Vagina (tissue), 2 donors: ENCODE measurements at places on chromosomes 12 and 14. TPM values are rescaled to one million over a fixed set of nuclear protein-coding genes. Genes with fewer than 3 reads are reported as not detected.
A peak's percentile ranks its signal among the peaks of the same experiment; 100 is the strongest.

DNA sequence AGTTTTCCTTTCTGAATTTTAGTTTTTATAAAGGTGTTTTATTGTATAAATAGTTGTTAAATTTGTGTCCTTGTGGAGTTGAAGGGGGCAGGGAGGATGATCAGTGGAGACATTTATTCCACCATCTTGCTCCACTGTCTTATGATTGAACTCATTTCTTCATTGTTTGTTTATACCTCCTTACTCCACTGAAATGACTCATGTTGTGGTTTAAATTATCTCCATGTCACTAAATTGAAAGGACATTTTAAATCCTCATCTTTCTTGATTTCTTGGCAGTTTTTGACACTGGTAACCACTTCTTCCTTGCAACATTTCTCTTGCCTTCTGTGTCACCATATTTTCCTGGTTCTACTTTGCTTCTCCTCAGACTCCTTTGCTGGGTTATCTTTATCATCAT is 23.6 kb upstream of the FERMT2 start:
- no peaks in the 10 kb centered on the region for H3K36me3 ChIP-seq
- no peaks in the 10 kb centered on the region for H3K4me1 ChIP-seq
- H3K27ac ChIP-seq = no peak overlapping the region
- no peaks in the 10 kb centered on the region for H3K27me3 ChIP-seq
- H3K4me3 ChIP-seq = no peak overlapping the region
- no peak for DNase-seq

- H3K4me1 ChIP-seq = peaks cover 28% of the 10 kb centered on the region
- H3K4me3 ChIP-seq = peak overlapping the region; percentile 30
- H3K27me3 ChIP-seq = no peaks in the 10 kb centered on the region
- no peak for DNase-seq
- H3K27ac ChIP-seq = no peak overlapping the region
These were observed 9.6 kb downstream of the OR6S1 start for GRCh38 chr14:20631880-20632389.

DNA sequence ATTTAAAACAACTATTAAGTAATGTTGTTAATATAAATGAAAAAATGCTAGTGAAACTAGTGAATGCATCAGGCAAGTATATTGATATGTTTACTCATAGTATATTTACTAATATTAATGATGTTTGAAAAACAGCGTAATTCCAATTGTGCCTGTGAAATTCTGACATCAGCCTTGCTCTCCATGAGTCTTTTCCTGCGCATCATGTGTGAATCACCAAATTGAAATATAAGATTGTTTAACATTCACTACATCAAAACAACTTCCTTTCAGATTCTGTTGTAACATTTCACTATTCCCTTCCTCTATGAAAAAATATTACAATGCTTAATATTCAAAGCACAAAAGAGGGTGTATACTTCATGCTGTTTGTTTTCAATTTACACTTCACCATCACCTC is 1995.9 kb upstream of the SEL1L start:
- H3K36me3 ChIP-seq = no peaks in the 10 kb centered on the region
- H3K27ac ChIP-seq = no peak overlapping the region
- no peaks in the 10 kb centered on the region for H3K27me3 ChIP-seq
- no peak for DNase-seq
- no peaks in the 10 kb centered on the region for H3K4me1 ChIP-seq

DNA sequence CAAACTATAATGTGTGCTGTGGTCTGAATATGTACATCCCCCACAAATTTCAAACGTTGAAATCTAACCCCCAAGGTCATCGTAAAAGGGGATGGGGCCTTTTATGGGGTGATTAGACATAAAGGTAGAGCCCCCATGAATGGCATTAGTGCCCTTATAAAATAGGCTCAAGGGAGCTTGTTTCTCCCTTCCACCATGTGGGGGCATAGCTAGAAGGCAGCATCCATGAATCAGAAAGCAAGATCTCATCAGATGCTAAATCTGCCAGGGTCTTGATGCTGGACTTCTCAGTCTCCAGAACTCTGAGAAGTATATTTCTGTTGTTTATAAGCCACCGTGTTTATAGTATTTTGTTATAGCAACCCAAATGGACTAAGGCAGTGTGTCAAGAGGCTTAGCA is 33.4 kb upstream of the IGF1 start:
- no peaks in the 10 kb centered on the region for H3K36me3 ChIP-seq
- H3K4me1 ChIP-seq = no peaks in the 10 kb centered on the region
- no peak overlapping the region for H3K27ac ChIP-seq
- DNase-seq = no peak
- H3K27me3 ChIP-seq = no peaks in the 10 kb centered on the region

DNA sequence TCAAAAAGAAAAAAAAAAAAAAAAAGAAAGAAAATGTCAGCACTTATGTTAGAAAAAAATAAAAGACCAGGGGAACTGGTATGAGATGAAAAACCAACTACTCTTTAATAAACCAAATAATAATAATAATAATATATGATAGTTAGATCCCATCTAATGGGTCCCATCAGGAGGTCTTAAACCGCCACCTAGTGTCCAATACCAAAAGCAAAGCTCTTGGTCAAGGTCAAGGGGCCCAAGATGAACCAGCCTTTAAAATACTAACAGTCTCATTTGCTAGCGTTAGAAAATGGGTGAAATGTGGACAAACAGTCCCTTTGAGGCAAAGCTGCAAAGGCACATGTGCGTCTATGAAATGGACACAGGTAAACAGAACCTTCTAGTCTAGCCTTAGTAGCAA is 12.3 kb downstream of the BRAP start:
- H3K36me3 ChIP-seq = peaks cover 71% of the 10 kb centered on the region
- no peak overlapping the region for H3K27ac ChIP-seq
- no peak overlapping the region for H3K4me3 ChIP-seq
- DNase-seq = no peak
- no peaks in the 10 kb centered on the region for H3K4me1 ChIP-seq
- H3K27me3 ChIP-seq = no peaks in the 10 kb centered on the region

DNA sequence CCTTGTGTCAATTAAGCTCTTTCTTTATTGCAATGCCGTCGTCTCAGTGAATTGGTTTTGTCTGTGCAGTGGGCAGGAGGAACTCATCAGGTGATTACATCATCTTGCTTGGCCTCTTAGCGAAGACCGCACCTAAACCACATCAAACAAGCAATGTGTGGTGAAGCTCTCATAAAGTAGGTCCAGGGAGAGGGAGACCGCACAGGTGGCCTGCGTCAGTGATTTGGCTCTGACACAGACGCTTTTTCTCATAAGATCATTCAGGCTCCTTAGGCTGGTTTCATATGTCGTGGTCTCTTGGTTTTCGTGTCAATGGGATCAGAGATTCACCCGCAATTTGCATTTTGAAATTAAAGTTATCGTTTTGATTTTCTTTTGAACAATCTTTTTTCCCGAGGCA is 6.7 kb upstream of the TESC start:
- no peaks in the 10 kb centered on the region for H3K27me3 ChIP-seq
- H3K36me3 ChIP-seq = no peaks in the 10 kb centered on the region
- H3K27ac ChIP-seq = no peak overlapping the region
- no peak for DNase-seq
- no peaks in the 10 kb centered on the region for H3K4me1 ChIP-seq

DNA sequence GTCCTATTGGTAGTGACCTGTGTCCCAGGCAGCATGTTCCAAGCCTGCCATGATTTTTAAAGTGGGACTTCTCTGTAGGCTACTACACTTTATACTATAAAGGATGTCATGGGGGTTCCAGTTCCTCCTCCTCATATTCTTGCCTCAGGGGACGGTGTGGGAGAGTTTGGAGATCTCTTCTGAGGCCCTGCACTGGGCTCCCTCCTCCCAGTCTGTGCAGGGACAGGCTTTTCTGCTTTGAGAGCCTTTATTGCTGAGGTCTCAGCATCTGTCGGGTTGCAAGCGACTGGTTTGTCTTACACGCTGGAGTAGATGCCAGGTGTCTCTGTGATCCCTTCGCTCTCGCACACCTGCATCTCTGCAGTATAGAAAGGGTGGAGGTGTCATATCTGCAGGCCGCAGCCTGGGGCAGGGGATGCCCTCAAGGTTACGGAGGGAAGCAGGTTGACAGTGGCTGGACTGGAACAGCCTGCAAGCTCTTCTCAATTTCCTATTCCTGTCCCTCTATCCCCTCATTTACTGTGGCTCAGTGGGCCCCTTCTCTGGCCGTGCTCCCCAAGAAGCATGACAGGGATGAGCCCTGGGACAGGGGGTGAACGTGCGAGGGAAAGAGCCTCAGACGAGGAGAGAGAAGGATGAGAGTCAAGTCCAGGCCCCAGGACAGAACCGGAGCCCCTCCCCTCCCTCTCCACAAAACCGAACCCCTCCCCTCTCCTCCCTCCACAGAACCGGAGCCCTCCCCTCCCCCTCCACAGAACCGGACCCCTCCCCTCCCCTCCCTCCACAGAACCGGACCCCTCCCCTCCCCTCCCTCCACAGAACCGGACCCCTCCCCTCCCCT is 51.3 kb downstream of the SLC6A12 start:
- H3K27ac ChIP-seq = no peak overlapping the region
- H3K27me3 ChIP-seq = no peaks in the 10 kb centered on the region
- DNase-seq = peak; percentile 100
- no peak overlapping the region for H3K4me3 ChIP-seq

DNA sequence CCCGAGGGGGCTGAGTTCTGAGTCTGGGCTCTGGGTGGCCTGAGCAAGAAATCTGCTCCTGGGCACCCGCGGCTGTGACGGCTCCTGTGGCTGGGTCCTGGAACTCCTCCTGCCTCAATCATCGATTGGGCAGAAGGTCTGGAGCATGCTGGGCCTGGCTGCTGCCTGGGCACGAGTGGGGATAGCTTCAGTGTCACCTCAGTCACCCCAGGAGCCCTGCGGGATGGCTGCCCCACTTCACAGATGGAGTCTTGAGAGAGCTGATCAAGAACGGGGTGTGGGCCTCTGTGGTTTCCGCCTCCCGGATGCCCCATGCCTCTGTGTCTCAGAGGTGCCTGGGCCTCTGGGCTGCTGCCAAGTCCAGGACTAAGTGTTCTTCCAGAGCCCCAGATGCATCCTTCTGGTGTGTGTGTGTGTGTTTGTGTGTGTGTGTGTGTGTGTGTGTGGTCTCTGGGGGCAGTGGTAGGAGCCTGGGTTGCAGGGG is 185.6 kb upstream of the C14orf180 start:
- peak; percentile 79 for DNase-seq
- no peaks in the 10 kb centered on the region for H3K36me3 ChIP-seq
- no peaks in the 10 kb centered on the region for H3K27me3 ChIP-seq

GRCh38 chr12:101743724-101744472 is 4.6 kb upstream of the SYCP3 start:
- no peak overlapping the region for H3K27ac ChIP-seq
- no peaks in the 10 kb centered on the region for H3K36me3 ChIP-seq
- H3K4me3 ChIP-seq = no peak overlapping the region
- H3K4me1 ChIP-seq = no peaks in the 10 kb centered on the region
- H3K27me3 ChIP-seq = no peaks in the 10 kb centered on the region

Gene GZMH
- total RNA-seq = not detected

Gene JKAMP
- 45.9 TPM for total RNA-seq

DNA sequence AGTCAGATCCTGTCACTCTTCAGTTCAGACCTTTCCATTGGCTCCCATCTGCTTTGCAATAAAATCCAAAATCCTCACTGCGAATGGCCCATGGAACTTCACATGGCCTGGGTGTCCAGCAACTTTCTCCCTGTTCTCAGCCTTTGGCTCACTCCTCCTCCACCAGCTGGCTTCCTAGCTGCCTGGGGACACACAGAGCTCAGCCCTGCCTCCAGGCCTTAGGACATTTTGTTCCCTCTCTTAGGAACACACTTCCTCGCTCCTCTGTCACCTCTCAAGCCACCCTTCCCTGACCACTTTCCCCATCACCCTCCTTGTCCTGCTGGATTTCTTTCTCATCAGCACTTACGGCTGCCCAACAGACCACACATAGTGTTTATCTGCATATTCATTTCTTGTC is 419.6 kb downstream of the MED13L start:
- no peak overlapping the region for H3K4me3 ChIP-seq
- H3K4me1 ChIP-seq = no peaks in the 10 kb centered on the region
- no peak for DNase-seq
- H3K36me3 ChIP-seq = no peaks in the 10 kb centered on the region

DNA sequence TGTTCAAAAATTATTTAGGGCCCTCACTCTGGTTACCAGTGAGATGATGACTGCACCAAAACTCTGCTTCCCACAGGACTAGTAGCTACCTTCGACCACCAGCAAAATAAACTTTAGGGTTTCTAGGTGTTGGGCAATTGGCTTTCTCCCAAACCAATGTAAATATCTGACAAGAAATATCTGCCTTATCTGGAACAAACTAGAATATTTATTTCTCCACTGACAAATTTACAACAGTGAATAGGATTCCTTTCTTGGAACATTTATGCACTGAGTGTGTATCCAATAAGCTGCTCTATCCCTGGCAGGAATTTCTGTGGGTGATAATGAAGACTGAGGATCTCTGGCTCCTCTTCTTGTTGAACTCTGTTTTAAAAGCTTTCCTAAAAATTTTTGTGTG is 148.6 kb downstream of the SLC6A15 start:
- no peaks in the 10 kb centered on the region for H3K27me3 ChIP-seq
- no peaks in the 10 kb centered on the region for H3K4me1 ChIP-seq
- no peaks in the 10 kb centered on the region for H3K36me3 ChIP-seq
- no peak for DNase-seq

Gene GYS2
- total RNA-seq = 0.98 TPM

Gene XPOT
- total RNA-seq = 46.2 TPM

Gene OTOGL
- under 0.01 TPM for total RNA-seq

Gene KRT6C
- 257 TPM for total RNA-seq

DNA sequence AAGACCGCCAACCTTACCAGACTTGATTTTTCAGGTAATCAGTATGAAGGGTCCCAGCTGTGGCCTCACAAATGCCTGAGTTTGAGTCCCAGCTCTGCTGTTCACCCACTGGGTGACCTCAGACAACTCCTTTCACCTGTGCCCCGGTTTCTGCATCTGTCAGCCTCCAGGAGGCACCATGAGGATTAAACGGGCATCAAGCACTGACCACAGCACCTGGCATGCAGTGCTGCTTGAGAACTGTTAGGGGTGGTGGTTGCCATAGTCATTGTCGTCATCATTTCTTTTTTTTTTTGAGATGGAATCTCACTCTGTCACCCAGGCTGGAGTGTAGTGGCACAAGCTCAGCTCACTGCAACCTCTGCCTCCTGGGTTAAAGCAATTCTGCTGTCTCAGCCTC is 57.9 kb downstream of the PHETA1 start:
- no peaks in the 10 kb centered on the region for H3K27me3 ChIP-seq
- H3K36me3 ChIP-seq = no peaks in the 10 kb centered on the region
- no peak for DNase-seq
- no peaks in the 10 kb centered on the region for H3K4me1 ChIP-seq
- H3K27ac ChIP-seq = no peak overlapping the region

Gene CGRRF1
- total RNA-seq = 9.6 TPM
